ENCODE measurements at places on chromosomes 3 and 15.

- no peak for DNase-seq
Measured at GRCh38 chr3:20405744-20406143, 219.7 kb upstream of the SGO1 start.

- DNase-seq, result no peak
Measured at GRCh38 chr3:53187430-53187829, 26.4 kb downstream of the PRKCD start.

- no peak for DNase-seq
Measured at GRCh38 chr3:142817897-142818296, 71.0 kb downstream of the PCOLCE2 start.

DNA sequence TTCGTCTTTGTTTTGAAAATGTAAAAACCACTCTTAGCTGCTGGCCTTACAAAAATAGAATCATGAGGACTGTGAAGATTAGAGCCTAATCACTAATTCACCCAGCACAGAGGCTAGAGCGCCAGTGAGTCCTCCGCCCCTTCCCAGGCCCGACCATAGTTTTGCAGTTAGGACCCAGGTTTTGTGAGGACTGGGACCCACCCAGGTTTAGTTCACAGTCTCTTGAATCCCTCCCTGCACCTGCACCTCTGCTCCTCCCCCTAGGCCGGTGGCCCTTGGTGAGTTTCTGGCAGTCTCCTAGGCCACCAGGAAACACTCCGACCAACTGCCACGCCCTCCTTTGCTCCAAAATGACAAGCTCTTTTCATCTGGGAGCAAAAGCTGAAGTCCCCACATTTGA is 136.0 kb upstream of the CCDC54 start:
- DNase-seq, result no peak

- DNase-seq, result no peak
Measured at GRCh38 chr15:77168141-77168540, 97.2 kb upstream of the TSPAN3 start.

DNA sequence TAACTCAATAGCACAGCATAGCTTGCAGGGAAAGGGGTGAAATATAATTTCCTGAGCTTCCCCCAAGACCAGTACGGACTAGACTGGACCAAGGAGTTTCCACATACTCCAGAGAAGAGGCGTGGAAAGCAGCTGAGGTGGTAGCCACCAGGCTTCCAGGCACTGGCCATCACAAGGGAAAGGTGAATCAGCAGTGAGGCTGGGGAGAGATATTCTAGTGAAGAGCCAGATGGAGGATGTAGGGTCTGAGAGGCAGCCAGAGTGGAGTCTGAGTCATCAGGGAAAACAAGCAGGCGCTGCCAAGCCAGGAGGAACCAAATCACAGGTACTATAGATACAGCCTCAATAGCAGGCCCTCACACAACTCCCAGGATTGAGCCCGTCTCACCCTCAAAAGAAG is 9.6 kb upstream of the RASA2 start:
- DNase-seq, result no peak

DNA sequence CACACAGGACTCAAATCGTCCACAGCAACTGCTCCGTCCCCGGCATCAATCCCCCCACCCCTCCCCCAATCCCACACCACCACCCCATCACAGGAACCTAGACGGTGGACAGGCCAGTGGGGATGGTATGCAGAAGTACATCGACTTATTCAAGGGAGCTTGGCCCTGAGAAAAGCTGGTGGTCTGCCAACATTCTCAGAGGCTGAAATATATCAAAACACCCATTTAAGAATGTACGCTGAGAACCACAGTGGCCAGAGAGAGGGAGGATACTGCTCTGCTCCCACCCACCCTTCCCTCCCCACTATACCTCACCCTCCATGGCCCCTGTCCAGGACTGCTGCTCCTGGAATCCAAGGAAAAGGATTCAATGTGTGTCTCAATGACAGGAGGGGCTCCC is 12.4 kb upstream of the USP3 start:
- DNase-seq, result no peak

GRCh38 chr3:58989163-58989562 is 60.7 kb downstream of the CFAP20DC start:
- DNase-seq, result no peak

GRCh38 chr3:195007766-195008165 is 263.2 kb downstream of the XXYLT1 start:
- no peak for DNase-seq

GRCh38 chr3:71430941-71431552 is 152.5 kb downstream of the FOXP1 start:
- no peak for DNase-seq

DNA sequence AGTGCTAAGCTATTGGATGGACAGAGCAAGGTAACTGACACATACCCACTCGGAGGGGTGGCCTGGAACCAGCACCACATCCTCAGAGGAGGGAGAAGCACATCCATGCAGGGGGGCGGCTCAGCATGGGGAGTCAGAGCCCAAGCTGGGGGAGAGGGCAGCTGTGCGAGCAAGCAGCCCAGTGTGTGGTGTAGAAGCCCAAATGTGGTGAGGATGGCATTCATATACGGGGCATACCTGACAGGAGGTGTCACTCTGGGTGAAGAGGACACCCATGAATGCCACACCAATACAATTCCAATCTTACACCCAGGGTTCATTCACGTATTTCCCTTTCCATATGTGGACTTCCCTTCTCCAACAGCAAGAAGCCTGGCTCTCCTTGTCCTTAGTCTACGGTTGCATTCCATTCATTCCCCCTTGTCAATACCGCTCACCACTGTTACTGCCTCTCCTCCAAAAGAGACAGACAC is 58.7 kb upstream of the ACAN start:
- DNase-seq, result no peak

- DNase-seq, result no peak
Measured at GRCh38 chr3:10283638-10284037, 9.1 kb downstream of the GHRL start.

DNA sequence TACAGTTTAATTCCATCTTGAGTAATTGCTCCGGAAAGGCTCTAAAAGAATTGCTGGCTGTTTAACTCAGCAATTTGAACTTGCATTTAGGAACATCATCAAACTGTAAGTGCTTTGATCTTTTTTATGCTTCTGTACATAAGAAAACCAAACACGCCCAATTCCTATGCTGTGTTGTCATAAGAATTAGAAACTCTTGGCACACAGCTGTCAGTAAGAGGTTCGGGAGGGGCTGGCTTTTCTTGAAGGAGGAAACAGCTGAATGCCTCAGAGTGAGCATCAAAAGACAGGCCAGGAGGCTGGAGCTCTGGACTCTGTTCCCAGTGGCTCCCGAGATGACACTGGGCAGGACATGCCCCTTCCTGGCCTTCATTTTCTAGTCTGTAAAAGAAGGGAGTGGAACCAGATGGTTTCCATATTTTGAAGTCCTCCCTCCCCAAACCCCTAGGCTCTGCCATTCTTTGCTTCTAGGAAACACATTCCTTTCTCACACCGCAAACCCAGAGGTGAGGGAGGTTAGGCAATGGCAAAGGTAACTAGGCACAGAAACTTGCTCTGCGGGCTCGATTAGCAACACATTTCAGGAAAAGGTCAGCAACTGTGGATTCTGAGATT is 73.7 kb upstream of the DLG1 start:
- no peak for DNase-seq

DNA sequence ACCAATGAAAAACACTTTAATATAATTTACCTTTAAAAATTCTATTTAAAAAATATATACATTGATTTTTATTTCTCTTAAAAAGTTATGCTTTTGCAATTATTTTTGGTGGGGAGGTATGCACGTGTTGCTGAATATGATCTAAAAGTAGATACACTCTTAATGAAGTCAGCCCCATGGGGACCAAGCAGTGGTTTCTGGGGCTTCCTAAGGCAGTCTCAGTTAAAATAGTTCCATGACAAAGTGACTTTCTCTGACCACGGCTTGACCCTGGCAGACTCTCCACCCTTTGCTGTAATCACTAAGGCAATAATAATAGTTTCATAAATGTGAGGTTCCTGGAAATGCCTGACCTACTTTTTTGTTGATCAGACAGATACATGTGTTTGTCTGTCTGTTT is 50.4 kb downstream of the CCR4 start:
- DNase-seq, result peak; percentile 51

GRCh38 chr3:71628522-71628921 is 45.0 kb upstream of the FOXP1 start:
- no peak for DNase-seq

DNA sequence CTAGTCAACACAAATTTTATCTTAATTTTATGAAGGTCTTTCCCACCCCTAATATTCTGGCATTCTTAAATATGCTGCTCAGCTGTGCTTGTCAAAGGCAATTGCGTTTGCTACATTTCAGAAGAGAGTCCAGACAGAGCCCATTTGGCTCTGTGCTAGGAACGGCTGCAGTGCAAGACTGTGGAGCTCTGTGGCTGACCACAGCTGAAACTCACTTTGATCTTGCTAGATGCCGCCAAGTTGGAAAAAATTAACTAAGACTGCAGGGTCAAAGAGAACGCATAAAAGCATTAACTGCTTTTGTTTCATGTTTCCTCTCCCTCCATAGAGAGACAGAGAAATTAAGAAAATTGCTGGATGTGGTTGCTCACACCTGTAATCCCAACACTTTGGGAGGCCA is 7.6 kb upstream of the PPP1R2 start:
- DNase-seq, result peak; percentile 21

GRCh38 chr3:37171144-37171543 is 3.2 kb downstream of the LRRFIP2 start:
- DNase-seq, result no peak

DNA sequence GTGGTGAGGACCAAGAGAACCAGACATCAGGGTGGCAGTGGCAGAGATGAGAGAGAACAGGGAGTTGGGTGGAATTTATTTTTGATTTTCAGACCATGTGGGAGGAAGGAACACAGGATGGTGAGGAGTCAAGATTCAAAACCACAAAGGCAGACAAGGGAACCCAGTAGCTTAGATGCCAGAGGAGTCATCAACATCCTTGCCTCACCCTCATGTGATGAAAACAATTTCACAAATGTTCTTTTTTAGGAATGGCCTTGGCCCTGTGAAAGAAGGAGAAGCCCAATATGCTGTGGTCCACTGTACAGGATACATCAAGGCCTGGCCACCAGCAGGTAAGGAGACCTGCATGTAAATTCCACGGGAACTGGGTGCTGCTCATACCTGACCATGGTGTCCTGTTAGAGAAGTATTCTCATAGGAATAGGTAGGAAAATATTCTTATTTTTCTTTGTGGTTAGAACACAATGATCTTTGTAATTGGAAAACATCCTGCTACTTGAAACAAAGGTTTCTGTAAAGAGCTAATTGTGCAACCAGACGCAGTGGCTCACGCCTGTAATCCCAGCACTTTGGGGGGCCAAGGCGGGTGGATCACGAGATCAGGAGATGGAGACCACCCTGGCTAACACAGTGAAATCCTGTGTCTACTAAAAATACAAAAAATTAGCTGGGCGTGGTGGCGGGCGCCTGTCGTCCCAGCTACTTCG is 110.0 kb downstream of the ARNT2 start:
- no peak for DNase-seq

DNA sequence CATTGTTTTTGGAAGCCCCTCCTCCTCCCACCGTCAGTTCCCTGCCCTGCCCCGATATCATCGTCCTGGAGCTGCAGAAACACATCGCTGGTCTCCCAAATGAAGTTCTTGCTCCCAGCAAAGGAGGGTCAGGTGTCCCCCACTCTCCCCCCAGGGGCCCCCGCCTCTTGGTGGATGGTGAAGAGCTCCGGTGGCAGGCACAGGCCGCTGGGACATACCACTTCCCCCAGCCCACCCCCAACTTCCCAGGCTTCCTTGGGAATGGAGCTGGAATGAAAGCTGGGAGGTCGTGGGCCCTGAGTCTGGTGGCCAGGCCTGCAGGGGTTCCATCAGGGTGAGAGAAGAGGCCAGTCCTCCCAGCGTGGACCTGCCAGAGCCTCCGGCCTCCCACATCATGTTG is 137.7 kb downstream of the CHSY1 start:
- no peak for DNase-seq

DNA sequence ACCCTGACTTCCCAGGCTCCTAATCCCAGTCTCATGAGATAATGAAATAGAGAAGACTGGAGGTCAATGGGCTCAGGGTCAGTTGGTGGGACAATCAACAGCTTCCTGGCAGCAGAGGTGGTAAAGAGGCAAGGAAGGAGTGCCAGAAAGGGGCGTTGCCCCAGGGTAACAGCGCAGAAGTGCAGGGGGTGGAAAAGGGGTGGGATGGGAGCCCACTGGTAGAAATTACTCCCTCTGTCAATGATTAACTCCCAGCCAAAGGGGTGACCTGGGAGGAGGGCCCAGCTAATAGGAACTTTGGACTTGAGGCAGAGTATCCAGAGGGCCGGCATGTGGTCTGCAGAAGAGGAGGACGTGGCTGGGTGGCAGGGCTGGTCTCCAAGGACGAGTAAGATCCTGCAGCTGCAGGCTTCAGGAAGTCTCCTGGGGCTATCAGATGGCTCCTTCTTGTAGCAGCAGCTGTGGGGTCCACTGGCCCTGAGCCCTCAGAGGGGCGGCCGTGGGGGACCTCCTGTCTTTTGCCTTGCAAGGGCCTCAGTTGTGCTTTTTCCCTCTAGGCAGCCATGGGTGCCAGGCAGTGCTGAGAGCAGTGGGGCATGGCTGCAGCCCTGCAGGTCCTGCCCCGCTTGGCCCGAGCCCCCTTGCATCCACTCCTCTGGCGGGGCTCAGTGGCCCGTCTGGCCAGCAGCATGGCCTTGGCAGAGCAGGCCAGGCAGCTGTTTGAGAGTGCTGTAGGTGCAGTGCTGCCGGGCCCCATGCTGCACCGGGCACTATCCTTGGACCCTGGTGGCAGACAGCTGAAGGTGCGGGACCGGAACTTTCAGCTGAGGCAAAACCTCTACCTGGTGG is 2.3 kb downstream of the GLYCTK start:
- no peak for DNase-seq

DNA sequence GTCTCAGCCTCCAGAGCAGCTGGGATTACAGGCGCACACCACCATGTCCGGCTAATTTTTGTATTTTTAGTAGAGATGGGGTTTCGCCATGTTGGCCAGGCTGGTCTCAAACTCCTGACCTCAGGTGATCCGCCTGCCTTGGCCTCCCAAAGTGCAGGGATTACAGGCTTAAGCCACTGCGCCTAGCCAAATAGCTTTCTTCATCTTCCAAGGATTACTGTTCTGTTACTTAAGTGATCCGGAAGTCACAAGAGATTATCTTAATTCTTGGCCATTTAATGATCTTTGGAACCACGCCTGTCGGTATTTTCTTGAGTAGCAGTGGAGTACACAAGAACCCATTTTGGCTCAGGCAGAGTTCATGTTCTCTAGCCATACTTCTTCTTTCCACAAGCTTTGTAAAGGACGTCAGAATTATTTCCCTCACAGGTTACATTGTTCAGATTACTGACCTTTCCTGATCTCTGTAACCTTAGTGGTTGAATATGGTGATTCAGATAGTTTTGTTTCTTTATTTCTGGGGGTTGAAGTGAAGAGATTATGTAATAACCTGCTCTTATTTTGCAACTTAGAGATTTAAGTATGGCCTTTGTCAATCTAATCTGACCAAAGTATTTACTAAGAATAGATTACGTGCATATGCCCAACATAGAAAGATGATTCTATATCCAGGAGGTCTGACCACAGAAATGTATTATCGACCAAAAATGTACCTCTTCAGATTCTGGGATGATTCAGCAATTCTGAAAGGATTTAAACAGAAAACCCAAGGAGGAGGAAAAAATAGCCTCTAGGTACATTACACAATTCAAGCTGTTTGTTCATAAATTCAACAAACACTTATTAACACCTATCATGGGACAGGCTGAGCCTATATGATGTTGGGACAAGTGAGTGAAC is 132.2 kb downstream of the GREM1 start:
- DNase-seq, result no peak

GRCh38 chr3:136042608-136043221 is 77.2 kb downstream of the PPP2R3A start:
- DNase-seq, result no peak
